ENCODE measurements at places on chromosomes 12 and 14. TPM values are rescaled to one million over a fixed set of nuclear protein-coding genes. Genes with fewer than 3 reads are reported as not detected.

GRCh38 chr14:73696466-73697400 lies 17.5 kb downstream of the PNMA1 start:
- no peak for DNase-seq

Gene NEUROD4
- total RNA-seq: not detected

DNA sequence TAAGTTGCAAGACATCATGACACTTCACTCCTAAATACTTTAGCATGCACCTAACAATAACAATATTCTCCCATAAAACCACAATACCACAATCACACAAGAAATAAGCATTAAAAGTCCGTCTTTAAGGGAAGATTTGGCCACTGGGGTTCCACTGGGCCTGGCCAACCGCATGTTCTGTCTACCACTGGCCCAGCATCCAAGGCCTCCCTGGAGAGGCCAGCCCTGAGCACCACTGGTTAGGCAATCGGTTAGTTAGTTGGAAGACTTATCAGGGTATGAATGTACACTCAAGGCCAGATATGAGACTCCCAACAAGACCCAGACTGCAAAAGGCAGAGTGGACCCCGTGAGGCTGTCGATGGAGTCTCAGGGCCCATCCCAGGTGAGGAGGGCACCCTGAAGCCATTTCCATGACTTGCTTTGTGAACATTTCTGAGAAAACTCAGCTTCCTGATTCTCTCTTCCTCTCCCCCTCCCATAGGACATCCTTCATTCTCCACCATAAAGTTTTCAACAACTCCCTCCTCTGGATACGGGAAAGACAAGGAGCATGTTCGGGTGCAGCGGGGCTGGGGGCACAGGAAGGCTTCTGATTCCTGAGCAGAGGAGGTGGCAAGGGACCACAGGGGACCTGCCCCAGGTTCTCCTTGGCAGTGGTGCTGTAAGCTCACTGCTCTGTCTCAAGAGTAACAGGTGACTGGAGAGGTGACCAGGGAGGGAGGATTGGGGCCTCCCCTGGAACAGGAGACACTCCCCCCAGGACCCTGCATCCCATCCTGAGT lies 5.9 kb downstream of the PXN start:
- no peak for DNase-seq

Gene SERPINA9
- not detected for total RNA-seq

- no peak for DNase-seq
Measured at GRCh38 chr12:46686267-46686942, 139.4 kb downstream of the SLC38A4 start.

GRCh38 chr12:53990311-53991076 lies 5.5 kb downstream of the HOXC10 start:
- no peak for DNase-seq

GRCh38 chr14:22668417-22668816 lies 24.3 kb upstream of the OR6J1 start:
- no peak for DNase-seq

Gene RPS6KL1
- total RNA-seq: 6.2 TPM

- no peak for DNase-seq
Measured at GRCh38 chr12:3247629-3248161, 170.5 kb downstream of the TSPAN9 start.

DNA sequence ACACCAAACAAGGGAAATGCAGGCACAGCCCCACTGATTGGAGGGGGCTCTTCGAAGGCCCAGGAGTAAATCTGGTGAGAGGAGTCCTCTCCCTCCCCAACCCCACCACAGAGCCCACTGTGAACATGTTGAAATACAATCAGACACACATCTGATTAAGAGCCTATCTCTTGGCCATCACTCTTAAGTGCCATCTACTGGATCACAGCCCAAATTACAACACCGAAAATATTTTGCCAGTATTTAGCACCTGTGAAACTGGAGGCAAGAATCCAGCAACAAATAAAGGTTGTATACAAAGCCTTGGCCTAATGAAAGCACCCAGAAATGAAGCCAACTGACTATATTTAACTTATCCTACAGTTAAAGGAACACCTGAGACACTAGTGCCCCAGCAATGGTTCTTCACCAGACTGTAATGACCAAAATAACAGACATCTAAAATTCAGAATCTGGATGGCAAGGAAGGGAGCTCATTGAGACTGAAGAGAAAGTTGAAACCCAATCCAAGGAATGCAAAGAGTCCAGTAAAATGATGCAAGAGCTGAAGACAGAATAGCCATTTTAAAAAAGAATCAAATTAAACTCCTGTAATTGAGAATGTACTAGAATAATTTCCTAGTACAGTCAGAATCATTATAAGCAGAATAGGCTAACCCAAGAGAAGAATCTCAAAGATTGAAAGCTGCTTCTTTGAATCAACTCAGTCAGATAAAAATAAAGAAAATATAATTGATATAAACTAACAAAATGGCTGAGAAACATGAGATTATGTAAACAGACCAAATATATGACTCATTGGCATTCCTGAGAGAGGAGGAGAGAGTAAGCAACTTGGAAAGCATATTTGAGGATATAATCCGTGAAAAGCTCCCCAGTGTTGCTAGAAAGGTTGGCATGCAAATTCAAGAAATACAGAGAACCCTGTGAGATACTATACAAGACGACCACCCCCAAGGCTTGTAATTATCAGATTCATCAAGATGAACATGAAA lies 1117.0 kb downstream of the FLRT2 start:
- DNase-seq: no peak

GRCh38 chr14:96191841-96192462 lies 12.7 kb upstream of the BDKRB2 start:
- DNase-seq: no peak
